SK-N-SH (cell line): ENCODE measurements at places on chromosomes 11 and 22.

DNA sequence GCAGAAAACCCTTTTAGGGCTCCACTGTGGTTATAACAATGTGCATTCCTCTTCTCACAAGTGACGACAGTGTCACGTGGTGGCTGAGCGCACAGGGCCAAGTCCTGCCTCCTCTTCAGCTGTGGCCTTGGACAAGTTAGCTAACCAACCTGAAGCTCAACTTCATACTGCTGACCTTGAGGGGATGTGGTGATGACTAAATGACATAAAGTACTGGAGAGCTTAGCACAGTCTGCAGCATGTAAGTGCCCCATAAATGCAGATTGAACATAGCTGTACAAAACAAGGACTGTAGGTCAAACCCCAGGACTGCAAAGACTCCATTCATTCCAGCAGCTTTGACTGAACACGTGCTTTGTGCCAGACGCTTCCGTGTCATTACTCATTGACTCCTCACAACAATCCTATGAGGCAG, 20.1 kb upstream of the MRGPRX2 start:
- H3K4me3 ChIP-seq, result no peak overlapping the region
- H3K27ac ChIP-seq, result no peak overlapping the region
- no peaks in the 10 kb centered on the region for H3K36me3 ChIP-seq
- H3K4me1 ChIP-seq, result peaks cover 13% of the 10 kb centered on the region

DNA sequence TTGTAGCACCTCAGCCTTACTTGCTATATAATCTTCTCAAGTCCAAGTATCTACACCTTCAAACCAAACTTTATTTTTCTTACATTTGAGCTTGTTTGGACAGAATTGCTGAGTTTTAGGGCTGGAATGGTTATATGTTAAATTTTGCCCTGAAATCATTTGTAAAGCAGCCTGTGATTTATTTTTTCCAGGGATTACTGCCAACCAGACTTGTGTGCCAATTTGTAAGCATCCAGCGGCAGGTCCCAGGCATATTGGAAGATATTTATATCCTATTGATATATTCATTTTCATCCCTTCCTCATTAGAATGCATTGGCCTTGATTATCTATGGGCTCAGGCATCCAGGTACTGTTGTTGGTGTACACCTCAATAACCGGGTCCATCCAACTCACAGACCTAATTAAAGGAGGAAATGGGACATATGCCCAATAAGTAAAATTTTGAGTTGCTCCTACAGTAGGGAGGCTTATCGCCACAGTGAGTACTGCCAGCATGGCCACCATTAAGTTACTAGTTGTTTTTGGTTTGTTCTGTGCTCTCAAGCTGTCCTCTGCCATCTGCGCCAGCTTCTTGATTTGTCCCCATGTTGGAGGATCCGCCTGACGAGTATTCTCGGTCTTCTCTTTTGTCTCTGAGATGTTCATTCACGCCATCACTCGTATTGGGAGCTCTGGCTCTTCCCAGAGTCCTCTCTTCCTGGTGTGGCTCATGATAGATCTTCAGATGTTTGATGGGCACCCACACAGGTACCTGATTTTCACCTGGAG, 9.8 kb upstream of the DNAJB13 start:
- no peaks in the 10 kb centered on the region for H3K4me1 ChIP-seq
- no peaks in the 10 kb centered on the region for H3K36me3 ChIP-seq
- DNase-seq, result no peak
- H3K27ac ChIP-seq, result no peak overlapping the region

DNA sequence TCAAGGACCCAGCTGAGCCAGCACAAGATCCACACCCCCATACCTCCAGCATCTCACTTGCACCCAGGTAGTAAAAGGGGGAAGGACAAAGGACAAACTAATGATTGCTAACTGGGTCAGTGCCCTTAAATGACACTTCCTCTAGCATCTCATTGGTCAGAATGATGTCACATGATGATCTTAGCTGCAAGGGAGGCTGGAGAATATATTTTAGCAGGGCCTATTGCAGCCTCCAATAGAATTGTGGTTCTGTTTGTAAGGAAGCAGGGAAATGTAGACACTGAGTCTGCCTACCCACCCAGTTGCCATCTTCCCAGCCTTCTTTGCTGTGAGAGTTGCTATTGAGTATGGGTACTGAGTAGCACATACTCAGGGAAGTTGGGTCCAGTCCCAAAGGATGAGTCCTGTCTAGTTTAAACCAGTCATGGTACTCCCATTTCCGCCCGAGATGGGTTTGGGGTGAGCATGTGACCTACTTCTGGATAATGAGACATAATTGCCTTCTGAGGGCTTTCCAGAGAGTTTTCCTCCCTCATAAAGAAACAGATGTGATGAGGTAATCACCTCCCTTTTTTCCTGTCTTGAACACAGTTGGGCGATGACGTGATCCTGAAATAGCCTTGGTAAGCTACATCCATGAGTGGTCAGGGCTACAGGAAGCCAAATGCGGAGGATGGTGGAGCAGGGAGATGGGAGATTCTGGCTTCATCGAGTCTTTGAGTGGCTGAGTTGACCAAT, 5.5 kb upstream of the DNAL4 start:
- H3K27ac ChIP-seq, result no peak overlapping the region
- H3K4me3 ChIP-seq, result no peak overlapping the region
- DNase-seq, result no peak
- H3K4me1 ChIP-seq, result no peaks in the 10 kb centered on the region; the same call in 1 of the 2 replicates
- no peaks in the 10 kb centered on the region for H3K36me3 ChIP-seq

DNA sequence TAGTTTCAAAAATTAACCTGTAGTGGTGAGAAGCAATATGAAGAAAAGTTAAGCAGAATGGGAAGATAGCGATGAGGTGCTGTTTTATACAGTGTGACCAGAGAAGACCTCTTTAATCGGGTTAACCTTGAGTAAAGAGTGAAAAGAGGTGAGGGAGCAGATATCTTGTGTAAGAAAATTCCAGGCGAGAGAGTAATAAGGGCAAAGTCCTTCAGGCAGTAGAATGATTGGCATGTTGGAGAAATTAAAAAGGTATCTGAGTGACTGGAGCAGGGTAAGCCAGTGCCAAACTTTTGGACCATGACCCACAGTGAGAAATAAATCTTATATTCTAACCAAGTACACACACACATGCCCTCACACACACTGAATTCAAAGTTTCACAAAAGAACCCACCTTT, 374.7 kb upstream of the LARGE1 start:
- DNase-seq, result no peak
- H3K36me3 ChIP-seq, result no peaks in the 10 kb centered on the region
- H3K27me3 ChIP-seq, result no peaks in the 10 kb centered on the region
- H3K27ac ChIP-seq, result no peak overlapping the region
- no peaks in the 10 kb centered on the region for H3K4me1 ChIP-seq

DNA sequence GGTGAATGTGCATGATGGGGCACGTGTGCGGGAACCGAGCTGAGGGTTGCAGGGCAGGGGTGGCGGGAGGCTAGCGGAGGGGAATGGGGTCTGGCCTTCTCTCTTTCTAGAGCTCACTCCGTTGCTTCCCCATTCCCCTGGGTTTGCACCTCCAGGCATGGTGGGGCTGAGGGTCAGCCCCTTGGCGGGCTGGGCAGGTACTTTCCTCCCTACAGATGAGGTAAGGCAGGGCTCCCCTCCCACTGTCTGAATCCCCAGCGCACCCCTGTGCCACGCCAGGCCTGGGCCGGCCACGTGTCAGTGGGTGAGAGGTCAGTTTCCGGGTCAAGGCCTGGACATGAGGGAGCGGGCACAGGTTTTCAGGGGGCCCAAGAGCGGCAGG, 8.9 kb downstream of the SUSD2 start:
- H3K36me3 ChIP-seq, result no peaks in the 10 kb centered on the region
- H3K4me3 ChIP-seq, result no peak overlapping the region
- H3K27ac ChIP-seq, result no peak overlapping the region
- no peaks in the 10 kb centered on the region for H3K4me1 ChIP-seq
